ENCODE measurements at places on chromosomes 1 and 21.

- no peak for DNase-seq
These were observed 30.6 kb upstream of the BMP8B start for GRCh38 chr1:39819091-39819812.

DNA sequence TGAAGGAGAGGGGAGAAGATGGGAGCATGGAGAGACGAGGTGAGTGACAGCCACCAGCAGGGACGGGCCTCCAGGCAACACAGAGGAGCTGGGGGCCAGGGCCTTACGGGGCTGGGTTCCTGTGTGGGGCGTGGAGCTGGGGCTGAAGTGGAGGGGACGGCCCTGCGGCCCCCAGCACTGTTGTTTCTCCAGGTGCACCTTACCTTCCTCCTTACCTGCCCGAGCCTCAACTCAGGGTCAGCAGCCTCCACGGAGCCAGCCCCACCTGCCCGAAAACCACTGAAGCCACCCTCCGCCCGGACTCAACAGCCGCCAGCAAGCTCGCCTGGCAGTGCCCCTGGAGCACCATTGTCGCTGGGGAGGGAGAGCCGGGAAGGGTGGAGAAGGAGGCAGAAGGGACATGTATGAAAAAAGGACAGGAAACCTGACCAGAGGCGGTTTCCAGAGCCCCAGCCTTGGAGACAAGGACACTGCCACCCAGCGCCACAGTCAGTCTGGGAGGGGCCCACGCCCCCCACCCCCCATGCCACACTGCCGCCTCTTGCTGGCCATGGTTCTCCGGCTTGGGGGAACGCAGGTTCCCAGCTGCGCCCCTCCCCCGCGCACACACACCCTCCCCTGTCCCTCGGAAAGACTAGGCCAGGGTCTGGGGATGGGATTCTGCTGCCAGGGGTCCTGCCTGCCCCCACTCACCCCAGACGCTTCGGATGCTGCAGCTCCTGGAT, 10.6 kb downstream of the PLA2G2F start:
- no peak for DNase-seq

GRCh38 chr1:84492726-84493125, 13.5 kb upstream of the SPATA1 start:
- no peak for DNase-seq

- DNase-seq, result no peak
These were observed 842.0 kb upstream of the ADAMTS5 start for GRCh38 chr21:27808923-27809322.

GRCh38 chr1:155226188-155226909, 17.9 kb downstream of the MTX1 start:
- DNase-seq, result peak; percentile 64

- DNase-seq, result no peak
These were observed 167.4 kb downstream of the HHAT start for GRCh38 chr1:210496063-210496462.

DNA sequence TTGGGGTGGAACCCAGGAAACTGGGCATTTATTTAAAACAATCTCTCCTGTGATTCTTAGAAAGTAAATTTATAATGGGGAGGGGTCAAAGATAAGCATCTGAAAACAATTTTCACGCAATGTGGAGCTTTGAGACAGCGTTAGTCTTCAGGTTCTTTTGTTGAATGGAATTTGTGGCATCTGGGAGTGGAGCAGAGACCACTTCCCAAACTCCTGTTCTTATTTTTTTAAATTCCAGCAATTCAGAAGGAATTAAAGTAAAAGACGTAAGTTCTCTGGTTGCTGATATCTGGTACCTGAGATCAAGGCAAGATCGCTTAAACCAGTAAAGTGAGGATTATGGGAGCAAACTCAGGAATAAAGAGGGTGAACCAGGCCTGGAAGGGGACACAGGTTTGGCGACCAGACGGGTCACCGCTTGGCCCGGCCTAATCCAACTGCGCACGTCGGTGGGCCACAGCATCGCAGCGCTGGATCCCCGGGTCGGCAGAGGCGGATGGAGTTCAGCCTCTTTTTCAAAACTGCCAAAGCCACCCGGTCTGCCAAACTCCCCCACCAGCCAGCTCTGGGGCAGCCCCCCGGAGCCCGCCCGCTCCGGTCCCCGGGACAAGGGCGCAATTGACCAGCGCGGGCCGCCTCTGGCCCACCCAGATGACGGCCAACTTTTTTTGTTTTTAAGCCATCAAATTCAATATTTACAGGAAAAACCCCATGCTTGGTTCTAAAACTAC, 754 bp upstream of the PDPN start:
- no peak for DNase-seq

Measured in T-helper 22 cell (primary cell).